Endodermal cell (in vitro differentiated cells): ENCODE measurements at places on chromosomes 11 and 22. TPM values are rescaled to one million over a fixed set of nuclear protein-coding genes. Genes with fewer than 3 reads are reported as not detected.

The SAA1 gene
- 1.1 to 1.6 TPM in 2 of 3 replicates, not detected in the other for total RNA-seq

The MDK gene
- total RNA-seq, result 639 and 644 TPM in 2 replicates

The PACSIN3 gene
- 45.9 and 48.0 TPM in 2 replicates for total RNA-seq

The CYP2D6 gene
- 3.2 to 5.8 TPM (median 5.6 TPM) in 3 replicates for total RNA-seq

The GAB4 gene
- total RNA-seq, result not detected in 3 replicates

DNA sequence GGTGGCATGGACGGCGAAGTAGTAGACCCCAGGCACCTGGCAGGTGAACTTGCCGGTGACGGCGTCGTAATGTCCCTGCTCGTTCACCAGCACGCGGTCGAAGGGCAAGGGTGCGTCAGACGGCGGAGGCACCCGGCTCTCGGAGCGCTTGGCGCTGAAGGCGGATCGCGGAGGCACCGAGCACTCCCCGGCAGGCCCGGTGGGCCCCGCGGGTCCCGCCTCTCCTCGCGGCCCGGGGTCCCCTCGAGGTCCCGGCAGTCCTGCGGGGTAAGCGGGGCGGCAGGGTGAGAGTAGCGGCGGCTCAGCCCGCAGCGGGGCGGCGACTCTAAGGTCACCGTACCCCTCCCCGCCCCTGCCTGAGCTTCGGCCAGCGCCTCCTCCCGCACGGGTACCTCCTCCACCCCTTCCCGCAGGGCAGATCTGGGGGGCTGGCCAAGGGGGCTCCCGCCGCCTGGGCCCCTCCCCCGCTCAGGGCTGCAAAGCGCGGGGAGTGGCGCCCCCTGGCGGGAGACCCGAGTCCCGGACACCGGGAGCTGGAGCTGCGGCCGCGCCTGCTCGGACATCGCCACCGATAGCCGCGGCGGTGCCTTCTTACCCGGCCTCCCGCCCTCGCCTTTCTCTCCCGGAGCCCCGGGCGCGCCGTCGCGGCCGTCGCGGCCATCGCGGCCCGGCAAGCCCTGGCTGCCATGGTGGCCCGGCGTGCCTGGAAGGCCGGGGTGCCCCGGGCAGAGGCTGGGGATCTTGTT lies 921 bp downstream of the C1QTNF5 start:
- DNase-seq, result peak; percentile 92
